ENCODE measurements at places on chromosomes 3 and 15. TPM values are rescaled to one million over a fixed set of nuclear protein-coding genes. Genes with fewer than 3 reads are reported as not detected.

DNA sequence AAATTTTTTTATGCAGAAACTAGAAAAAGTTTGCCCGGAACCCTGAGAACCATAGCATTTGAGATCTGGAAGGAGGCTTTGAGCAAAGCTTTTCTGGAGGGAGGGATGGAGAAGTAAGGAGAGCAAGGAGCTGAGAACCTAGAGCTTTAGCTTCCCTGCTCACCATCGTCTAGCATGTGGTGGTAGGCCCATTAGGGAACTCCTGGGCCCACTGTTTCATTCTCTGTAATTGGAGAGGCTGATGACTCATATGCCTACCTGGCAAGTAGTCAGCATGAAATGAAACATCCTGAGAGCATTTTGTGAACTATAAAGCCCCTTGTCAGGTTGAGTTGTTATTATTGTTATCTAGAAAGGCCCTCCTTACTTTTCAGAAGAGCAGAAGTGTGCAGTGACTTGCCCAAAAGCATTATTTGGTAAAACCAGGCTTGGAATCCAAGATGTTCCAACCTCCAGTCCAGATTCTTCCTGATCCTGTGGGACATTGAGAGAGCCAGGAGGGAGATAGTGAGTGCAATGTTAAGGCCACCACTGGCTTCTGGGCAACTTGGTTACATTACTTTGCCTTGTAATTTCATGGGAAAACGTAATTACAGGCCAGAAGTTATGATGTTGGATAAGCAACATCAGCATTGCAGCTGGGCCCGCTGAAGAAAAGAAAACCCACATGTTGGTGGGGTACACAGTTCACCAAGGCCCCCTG lies 104.5 kb upstream of the BFSP2 start:
- no peak for DNase-seq

- no peak for DNase-seq
Observed at GRCh38 chr3:187016639-187017345, 86.5 kb downstream of the ST6GAL1 start.

GRCh38 chr15:64441852-64442251 lies 18.5 kb upstream of the ZNF609 start:
- DNase-seq: no peak

The CD96 gene
- polyA plus RNA-seq: 0.41 TPM

The IQCH gene
- polyA plus RNA-seq: 0.82 TPM

DNA sequence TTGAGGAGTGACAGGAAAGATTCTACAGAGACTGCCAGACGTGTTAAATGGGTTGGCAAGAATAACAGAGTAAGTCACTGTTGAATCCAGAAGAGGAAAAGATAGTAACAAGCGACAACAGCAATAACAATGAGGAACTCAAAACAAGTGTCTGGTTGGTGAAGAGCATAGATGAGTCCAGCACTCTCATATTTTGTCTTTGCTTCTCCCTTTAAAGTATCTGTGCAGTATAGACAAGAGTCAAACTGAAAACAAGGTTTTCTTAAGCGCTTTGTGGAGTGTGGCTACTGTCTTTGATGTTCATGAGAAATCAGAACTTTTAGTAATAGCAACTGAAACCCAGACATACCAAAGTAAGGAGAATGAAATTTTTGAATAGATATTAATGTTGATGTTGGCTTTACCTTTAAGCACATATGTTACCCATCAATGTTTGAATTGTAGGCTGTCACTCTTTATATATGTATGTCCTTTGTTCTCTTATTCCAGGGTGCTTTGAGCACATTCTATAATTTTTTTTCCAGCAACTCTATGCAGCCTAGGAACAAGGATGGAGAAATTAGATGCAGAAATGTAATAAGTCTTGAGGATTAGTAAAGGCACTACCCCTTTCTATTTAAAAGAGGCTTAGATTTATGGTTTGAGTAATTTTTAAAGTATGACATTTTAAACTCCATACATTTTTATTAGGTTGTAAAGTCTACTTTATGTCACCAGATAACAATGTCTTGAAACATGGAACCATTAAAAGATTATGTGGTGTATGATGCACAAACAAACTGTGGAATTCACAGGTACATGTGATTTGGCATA lies 185.5 kb downstream of the NFKBIZ start:
- DNase-seq: no peak

The GABRG3 gene
- polyA plus RNA-seq: 0.48 TPM

GRCh38 chr15:101115393-101115785 lies 136.5 kb downstream of the CHSY1 start:
- no peak for DNase-seq

The GREM1 gene
- 0.67 TPM for polyA plus RNA-seq

DNA sequence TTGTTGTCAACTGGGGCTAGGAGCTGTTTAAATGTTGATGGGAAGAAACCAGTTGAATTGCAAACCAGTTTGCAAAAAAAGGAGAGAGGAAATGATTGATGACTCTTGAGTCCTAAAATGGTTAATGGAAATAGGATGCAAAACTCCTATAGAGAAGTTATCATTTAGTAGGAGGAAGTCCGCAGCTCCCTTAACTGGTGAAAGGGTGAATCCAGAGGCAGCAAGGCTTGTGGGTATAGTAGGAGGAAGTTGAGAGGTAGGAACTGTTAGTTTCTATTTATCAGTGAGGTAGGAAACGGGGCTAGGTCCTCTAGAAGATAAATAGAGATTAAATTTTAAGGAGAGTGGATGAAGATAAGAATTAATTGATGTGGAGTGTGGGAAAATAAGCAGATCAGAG lies 15.4 kb downstream of the IREB2 start:
- no peak for DNase-seq

GRCh38 chr3:71854706-71855105 lies 69.8 kb upstream of the PROK2 start:
- DNase-seq: no peak

DNA sequence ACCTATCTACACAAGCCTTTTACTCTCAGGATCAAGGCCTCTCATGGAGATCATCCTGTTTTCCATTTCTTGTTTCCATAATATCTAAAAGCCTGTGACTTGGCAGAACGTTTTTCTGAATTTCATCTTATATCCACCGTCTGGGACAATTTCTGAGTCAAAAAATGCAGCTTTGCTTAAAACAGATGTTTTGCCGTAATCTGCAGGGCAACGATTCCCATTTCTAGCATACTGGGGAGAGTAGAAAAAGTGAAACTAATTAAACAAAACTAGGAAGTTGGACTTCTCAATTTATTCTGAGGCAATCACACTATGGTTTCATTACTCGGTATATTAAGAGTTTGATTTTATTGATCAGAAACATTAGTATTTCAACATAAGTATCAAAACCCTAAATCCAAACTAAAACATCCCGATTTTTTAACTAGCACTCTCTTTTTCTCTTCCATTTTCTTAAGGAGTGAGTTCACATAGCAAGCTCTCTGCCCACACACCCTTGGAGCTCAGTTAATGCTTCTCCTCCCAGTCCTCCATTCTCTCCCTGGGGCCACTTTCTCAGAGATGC lies 33.6 kb downstream of the SPATA12 start:
- DNase-seq: peak; percentile 56

GRCh38 chr3:79314544-79314943 lies 453.3 kb downstream of the ROBO1 start:
- DNase-seq: no peak

DNA sequence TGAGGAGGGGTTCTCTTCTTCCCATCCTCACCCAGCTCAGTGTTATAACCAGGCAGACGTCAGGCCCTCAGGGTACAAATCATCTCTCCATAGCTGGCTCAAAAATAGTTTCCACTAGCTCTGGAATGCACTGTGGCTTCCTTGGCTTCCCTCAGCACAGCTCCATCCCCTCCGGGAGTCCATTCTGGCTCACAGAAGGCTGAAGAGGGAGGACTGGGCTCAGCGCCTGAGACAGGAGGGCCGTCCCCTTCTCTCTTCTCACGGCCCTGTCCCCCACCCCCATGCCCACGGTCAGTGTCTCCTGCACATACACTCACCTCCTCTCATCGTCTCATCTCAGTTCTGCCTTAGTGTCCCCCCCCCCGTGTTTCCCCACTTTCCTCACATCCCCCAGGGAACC lies 50.1 kb downstream of the UMPS start:
- DNase-seq: peak; percentile 88

The LRRN1 gene
- 56.0 TPM for polyA plus RNA-seq

The TGM5 gene
- 0.26 TPM for polyA plus RNA-seq

- DNase-seq: peak; percentile 95
Observed at GRCh38 chr15:70323111-70323851, 225.6 kb upstream of the TLE3 start.

DNA sequence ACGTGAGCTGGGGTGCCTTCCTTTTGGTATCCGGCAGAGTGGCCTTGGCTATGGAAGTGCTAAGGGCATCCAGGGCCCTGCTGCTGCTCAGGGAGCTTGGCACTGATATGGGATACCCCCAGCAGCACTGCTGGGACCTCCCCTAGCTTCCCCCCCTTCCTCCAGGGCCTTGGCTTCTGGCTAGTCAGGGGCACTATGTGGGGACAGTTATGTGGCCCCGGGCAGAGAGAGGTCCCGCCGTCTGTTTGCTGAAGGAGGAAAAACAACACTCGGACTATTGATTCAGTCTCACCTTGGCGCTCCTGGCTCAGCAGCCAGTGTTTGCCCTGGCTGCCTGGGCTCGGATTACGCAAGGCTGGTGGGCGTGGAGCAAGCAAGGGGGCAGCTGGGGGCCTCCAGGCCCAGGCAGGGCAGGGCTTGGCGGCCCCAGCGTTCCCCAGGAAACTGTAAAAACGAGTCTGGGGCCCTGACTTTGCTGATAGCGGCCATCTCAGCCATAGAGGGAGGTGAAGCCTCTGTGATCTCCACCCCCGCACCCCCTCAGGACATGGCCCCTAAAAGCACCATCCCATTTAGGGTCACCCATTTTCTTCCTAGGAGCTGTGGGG lies 5.7 kb downstream of the FURIN start:
- DNase-seq: no peak

- DNase-seq: no peak
Observed at GRCh38 chr3:171443211-171443957, 16.8 kb downstream of the TNIK start.
